ENCODE measurements at places on chromosomes 1 and 21.

DNA sequence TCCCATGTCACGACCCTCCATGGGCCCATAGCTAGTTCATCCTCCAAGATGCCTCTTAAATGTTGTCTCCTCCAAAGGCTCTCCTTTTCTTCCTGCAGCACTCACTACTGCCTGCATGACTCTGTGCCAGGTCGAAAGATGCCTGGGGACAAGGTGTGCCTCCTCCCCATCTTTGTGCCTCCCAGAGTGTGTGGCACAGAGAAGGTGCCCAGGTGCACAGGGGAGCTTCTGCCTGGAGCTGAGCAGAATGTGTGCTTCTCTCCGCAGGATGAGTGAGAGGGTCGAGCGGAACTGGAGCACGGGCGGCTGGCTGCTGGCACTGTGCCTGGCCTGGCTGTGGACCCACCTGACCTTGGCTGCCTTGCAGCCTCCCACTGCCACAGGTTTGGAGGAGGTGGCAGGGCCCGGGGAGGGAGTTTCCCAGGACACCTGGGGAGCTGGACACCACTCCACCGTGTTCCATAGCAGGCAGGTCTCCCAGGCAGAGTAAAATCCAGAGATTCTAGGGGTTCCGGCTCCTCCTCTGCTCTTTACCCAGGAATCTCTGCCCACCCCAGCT is 6.9 kb upstream of the PPM1J start:
- DNase-seq = no peak

DNA sequence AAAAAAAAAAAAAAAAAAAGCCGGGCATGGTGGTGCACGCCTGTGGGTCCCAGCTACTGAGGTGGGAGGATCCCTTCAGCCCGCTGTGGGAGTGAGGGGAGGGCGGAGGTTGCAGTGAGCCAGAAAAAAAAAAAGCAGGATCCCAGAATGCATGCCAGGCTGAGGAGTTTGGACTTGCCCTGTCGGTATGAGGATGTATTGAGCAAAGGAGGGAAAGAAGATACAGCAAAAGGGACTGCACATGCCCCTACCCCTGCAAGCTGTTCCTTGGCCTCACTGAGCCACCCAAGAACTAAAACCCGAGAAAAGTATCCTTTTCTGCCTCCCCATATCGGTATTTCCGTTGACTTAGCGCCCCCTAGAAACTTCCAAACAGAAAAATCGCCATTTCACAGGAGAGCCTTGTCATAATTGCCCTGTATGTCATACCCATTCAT is 1.3 kb upstream of the GPATCH4 start:
- DNase-seq = no peak

GRCh38 chr1:214548988-214549387 is 2.4 kb downstream of the PTPN14 start:
- DNase-seq = no peak

- DNase-seq = no peak
Measured at GRCh38 chr1:118483245-118484006, 298.4 kb upstream of the SPAG17 start.

DNA sequence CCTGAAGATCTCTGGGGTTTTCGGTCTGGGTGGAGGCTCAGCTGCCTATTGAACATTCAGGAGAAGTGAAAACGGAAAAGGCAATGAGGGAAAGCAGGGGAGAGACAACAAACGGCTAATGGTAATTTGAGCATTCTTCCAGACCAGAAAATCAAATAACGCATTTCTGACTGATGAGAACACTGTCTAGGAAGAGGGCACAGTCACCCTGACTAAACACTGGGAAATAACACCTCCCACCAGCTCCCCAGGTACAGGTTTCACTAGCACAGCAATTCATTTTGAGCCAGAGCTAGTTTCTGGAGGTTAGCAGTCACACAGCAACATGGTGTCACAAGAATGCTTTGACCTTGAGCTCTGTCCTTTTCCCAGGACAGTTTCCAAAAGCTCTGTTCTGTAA is 21.1 kb downstream of the NCF2 start:
- DNase-seq = no peak

- no peak for DNase-seq
Measured at GRCh38 chr1:89383185-89383584, 19.3 kb downstream of the GBP6 start.

- DNase-seq = no peak
Measured at GRCh38 chr1:16047791-16048475, 4.4 kb downstream of the CLCNKB start.

DNA sequence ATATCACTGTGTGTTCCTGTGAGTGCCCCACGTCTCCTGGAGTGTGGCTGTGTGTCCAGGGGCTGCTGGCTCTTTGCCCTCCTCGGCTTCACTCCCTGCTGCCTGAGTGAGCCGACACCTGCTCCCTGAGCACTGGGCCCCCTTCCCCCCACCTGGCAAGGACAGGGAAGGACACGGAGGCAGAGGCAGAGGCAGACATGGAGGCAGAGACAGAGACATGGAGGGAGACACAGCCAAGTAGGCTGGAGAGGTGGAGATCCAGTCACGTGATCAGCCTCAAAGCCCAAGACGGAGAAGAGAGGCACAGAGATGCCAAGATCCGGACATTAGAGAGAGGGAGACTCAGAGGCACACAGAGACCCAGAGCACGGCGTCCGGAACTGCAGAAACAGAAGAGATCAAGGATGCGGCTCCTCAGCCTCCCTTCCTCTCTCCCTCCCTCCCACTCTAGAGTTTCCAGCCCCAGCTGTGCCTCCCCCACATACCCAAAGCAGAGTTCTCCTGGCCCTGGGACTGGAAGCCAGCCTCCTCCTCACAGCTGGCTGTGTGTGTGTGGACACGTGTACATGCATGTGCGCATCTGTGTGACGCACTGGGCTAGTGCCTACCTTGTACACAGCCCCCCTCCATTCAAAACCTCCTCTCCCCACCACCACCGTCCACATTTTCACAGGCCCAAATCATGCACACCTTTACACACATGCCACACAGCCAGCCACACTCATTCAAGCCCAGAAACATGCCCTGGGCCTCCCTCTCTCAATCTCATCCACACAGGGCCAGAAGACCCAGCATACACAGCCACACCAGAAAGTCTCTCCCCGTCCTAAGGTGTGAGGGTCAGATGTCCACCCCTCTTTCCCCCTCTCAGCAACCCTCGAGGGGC is 39.1 kb upstream of the WASF2 start:
- DNase-seq = no peak

DNA sequence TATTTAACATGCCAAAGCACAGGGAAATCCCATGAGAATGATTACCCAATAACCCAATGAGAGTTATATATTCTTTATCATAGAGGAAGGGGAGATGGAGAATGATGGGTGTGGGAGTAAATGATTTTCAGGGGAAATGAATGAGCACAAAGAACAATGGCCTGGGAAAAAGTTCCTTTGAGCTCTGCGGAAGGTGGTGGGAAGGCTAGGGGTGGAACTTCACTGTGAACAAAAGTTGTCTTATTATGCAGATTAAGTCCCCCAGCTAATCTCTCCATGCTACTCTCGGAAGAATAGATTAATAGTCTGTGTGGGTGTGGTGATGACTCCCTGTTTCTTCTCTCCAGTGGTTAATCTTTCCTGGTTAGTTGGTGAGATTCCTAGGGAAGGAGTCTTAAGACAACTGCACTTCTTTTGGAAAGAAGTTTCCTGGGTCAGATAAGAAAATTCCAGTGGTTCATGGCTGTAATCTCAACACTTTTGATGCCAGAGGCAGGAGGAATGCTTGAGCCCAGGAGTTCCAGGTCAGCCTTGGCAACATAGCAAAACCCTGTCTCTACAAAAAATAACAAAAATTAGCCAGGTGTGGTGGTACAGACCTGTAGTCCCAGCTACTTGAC is 71.6 kb downstream of the DNTTIP2 start:
- DNase-seq = no peak

GRCh38 chr1:64601207-64601606 is 131.3 kb downstream of the CACHD1 start:
- no peak for DNase-seq

GRCh38 chr1:206693029-206693428 is 8.3 kb downstream of the MAPKAPK2 start:
- DNase-seq = no peak

- DNase-seq = no peak
Measured at GRCh38 chr1:236844499-236845271, 49.6 kb downstream of the MTR start.

Measured in T-helper 2 cell (primary cell).